ENCODE measurements at places on chromosomes 11 and 22. TPM values are rescaled to one million over a fixed set of nuclear protein-coding genes. Genes with fewer than 3 reads are reported as not detected.

MUC5AC gene
- not detected for total RNA-seq

C11orf91 gene
- not detected for total RNA-seq

GLB1L2 gene
- 4.1 TPM for total RNA-seq

RABL2B gene
- 21.8 TPM for total RNA-seq

TSSK2 gene
- not detected for total RNA-seq

KRTAP5-8 gene
- total RNA-seq = not detected

OR4A16 gene
- not detected for total RNA-seq

ABTB2 gene
- 1.9 TPM for total RNA-seq

KCNJ1 gene
- total RNA-seq = not detected

SESN3 gene
- 15.5 TPM for total RNA-seq

PGA5 gene
- not detected for total RNA-seq

VWA5A gene
- 6.9 TPM for total RNA-seq

KRTAP5-11 gene
- total RNA-seq = not detected

BSX gene
- not detected for total RNA-seq

GAL gene
- 0.97 TPM for total RNA-seq

ABCG4 gene
- not detected for total RNA-seq

OR52J3 gene
- total RNA-seq = not detected

TPCN2 gene
- total RNA-seq = 12.0 TPM

SOX6 gene
- total RNA-seq = not detected

TMEM126B gene
- total RNA-seq = 59.8 TPM

KIRREL3 gene
- total RNA-seq = not detected

LRRC74B gene
- total RNA-seq = not detected

SIAE gene
- 12.1 TPM for total RNA-seq

EHBP1L1 gene
- total RNA-seq = 141 TPM

SHISAL1 gene
- not detected for total RNA-seq

Measured in activated CD4-positive, alpha-beta memory T cell treated with anti-CD3 and anti-CD28 coated beads for 36 hours (primary cell).